ENCODE measurements at places on chromosomes 16 and 17.

- DNase-seq: no peak
Observed at GRCh38 chr16:62530426-62530825, 494.2 kb upstream of the CDH8 start.

DNA sequence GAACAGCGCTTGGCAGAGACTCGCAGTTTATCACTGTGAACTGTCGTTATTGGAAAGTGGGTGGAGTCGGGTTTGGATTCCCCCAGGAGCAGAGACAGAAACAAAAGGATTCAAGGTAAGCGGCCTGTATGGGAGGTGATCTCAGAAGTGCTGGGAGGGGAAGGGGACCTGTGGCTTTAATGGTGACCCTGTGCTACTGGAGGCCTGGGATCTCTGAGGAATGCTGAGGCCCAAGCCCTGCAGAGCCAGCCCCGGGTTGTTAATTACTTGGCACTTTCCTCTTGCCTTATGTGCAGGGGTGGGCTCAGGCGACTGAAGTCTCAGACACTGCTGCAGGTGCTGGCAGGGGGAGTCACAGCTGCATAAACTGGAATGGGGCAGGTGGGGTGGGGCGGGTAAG, 27.4 kb downstream of the IRF8 start:
- no peak for DNase-seq

DNA sequence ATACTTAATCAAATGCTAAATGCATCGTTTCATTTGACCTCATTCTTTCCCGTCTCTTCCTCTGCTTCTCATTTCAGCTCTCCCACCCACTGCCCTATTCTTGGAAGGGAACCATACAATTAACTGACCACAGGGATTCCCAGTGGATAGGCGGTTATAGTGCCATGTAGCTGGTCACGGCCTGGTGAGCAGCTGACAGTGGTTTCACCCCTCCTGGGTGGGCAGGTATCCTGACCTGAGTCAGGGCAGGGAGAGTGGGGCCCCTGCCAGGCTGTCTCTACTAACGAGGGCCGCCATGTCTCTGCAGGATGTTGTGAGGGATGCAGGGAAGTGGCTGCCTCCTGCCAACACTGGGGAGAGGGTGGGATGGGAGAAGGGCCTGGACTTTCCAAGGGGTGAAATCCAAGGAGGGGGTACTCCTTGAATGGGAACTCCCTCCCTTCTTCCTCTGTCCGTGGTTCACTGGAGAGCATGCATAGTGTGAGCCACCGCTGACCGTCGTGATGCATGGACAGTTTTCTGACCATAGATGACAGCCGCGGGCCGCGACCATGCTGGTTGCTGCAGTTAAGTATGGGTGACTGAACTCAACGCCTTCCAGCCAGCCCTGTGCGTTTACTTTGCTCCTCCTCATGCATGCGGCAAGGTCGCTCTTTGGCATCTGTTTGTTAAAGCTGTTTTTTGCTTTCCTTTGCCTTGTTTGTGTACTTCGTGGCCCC, 95.9 kb downstream of the RPTOR start:
- no peak for DNase-seq

DNA sequence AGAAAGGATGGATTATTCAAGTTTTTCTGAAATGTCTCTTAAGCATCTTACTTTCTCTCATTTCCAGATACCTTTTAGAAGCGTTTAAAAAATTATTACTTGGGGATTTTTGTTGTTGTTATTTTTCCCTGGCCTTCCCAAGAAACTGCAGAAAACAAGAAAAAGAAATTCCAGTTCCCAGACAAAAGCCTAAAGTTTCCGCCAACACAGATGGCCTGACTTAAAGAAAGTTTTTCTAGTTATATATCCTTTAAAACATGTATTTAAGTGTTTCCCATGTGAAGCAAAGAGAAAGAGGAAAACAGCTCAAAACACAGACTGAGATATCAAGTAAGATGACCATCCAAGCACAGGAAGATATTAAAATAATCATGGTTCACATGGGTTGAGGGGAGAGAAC, 401.7 kb upstream of the MAF start:
- DNase-seq: no peak

- DNase-seq: no peak
Observed at GRCh38 chr16:23448392-23448791, 4.6 kb downstream of the COG7 start.

- no peak for DNase-seq
Observed at GRCh38 chr16:68940816-68941215, 97.5 kb downstream of the TANGO6 start.

DNA sequence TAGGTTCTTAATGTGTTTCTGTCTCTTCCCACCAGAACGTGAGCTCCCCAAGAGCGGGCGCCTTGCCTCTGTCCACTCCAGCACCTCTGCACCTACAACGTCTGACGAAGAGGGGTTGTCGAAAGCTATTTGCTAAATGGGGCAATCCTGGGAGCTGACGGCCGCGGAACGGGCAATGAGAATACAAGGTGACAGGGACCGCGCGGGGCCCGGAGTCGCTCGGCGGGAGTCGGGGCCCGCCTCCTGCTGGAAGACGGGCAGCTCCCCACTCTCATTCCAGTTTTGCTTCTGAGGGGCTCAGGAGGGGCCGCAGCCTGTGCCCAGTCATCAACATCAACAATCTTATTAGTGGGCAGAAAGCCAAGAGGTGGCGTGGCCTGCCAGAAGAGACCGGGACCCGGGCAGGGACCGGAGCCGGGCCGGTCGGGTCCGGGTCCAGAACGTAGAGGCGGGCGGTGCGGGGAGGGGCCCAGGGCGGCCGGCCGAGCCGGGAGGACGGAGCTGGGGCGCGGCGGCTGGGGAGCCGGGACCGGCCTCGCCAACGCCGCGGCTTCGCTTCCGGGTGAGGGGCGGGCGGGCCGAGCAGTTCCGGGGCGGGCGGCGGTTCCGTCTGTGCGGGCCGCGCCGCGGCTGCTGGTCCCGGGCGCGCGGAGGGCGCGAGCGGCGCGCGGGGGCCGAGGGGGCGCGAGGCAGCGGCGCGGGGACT, at the start of gene MOSMO:
Gene MOSMO, plus strand, starts transcription at position 603 of the 706 bp plus-strand sequence. CDS start 191 bp downstream, outside the sequence.
- DNase-seq: peak; percentile 33

- no peak for DNase-seq
Observed at GRCh38 chr16:4426021-4426684, 485 bp downstream of the DNAJA3 start.

DNA sequence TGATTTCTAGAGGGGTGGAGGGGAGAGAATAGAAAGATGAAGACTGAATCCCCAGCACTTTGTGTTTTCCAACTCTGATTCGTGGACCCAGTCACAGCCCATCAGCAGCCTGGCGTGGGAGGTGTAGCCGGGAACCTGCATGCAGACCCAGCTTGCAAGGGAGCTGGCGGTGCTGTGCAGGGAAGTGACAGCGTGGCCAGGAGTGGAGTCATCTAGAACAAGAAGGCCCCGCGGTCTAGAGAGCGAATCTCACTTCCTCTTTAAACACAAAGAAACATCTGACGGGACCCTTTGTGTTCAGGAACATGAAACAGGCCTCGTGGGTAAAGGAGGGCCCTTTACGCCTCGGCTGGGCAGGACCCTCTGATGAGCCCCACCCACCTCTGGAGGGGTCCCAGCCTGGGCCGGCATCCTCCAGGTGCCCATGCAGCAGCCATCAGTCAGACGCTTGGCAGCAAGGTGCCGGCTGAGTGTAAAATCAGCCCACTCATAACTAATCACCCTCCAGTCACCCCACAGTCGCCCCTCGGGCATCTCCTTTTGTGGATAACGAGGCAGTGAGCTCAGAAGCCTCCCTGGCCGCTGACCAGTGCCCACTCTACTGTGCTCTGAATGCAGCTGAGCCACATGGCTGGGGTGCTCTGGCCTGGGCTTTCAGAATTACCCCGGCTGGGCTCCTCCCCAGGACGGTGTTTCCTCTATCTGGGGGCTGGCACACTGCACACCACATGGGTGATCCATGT, 4.4 kb downstream of the SNAI3 start:
- no peak for DNase-seq

DNA sequence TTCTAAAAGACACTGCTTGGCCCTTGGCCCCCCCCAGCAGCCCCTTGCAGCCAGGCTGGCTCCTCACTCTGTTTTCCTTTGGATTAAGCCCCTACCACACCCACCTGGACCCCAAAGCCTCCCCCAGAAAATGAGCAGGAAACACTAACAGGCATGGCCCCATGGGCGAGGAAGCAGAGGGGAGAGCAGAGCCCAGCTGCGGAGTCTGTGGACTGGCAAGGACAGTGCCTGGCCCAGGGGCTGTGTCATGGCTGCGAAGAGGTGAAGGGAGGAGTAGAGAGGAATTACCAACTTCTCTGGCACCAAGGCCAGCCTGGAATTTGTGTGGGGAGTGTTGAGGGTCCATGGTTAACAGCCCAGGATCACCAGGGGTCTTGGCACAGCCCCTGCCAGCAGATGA, 47.4 kb downstream of the MRC2 start:
- DNase-seq: no peak

- no peak for DNase-seq
Observed at GRCh38 chr17:39562976-39563375, 44.7 kb downstream of the NEUROD2 start.

DNA sequence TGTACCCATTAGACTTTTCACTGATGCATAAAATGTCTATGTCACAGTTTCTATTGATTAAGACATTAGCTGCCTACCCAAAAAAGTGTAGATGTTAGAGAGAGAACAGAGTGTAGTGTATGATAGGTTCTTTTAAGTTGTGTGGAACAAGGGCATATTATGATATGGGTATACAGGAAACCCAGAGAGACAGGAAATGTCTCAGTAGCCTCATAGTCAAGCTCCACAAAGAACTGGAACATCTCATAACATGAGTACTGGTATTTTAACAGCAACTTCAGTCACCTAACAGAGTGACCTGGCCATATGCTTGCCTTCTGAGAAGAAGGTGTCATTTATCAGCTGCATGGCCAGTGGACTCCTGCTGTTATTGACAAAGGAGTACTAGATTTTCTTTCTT, 128.1 kb downstream of the RGS9 start:
- no peak for DNase-seq

- DNase-seq: no peak
Observed at GRCh38 chr17:46152423-46152822, 40.8 kb downstream of the KANSL1 start.

- no peak for DNase-seq
Observed at GRCh38 chr17:413706-414380, 61.2 kb upstream of the RPH3AL start.

DNA sequence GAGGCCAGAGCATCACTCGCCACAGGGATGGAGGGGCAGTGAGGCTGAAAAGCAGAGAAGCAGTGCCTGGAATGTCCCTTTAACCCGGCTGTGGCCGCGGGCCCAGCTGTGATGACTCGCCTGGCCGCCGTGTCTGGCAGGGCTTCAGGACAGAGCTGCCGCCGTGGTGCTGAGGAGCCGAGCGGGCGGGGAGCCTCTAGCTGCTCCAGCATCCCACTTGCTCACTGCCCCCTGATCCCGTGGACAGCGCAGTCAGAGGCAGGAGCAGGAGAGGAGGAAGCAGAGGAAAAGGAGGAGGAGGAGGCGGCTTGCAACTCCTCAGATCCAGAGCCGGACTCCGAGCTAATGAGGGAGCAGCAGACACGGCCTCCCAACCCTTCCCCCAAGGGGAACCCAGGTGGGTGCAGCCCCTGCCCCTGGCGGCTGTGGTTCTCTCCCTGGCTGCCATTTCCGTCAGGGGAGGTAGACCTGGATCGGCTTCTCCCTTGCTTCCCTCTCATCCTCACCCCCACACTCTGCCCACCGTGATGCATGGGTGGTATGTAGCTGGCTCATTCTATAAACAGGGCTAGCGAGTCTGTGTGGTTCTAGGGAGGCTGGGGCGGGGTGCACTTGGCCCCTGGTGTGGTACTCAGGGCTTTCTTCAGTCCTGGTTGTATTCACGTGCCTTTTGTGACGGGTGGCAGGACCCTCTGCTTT, 165.7 kb downstream of the CMIP start:
- DNase-seq: no peak

- DNase-seq: no peak
Observed at GRCh38 chr16:4378161-4378666, 6.6 kb downstream of the VASN start.

DNA sequence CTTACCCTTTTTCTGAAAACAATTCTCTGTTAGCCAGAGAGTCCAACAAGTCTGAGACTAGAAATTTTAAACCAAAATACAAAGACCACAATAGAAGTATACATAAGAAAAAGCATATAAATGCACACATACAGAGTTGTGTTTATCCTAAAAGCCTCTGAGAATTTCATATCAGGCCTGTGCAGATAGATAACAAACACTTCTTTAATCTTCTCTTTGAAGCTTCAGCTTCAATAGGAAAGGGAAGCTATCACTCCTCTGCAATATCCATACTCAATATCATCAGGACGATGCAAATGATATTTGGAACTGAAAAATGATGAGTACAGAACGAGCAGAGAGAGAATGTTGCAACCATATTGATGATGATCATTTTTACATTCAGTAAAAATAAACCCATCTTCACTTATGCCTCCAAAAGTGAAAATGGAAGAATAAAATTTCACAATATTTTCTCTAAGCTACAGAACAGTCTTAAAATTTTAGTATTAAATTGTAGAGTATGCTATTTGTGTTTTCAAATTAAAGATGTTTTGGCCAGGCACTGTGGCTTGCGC, 61.6 kb downstream of the SKAP1 start:
- no peak for DNase-seq

DNA sequence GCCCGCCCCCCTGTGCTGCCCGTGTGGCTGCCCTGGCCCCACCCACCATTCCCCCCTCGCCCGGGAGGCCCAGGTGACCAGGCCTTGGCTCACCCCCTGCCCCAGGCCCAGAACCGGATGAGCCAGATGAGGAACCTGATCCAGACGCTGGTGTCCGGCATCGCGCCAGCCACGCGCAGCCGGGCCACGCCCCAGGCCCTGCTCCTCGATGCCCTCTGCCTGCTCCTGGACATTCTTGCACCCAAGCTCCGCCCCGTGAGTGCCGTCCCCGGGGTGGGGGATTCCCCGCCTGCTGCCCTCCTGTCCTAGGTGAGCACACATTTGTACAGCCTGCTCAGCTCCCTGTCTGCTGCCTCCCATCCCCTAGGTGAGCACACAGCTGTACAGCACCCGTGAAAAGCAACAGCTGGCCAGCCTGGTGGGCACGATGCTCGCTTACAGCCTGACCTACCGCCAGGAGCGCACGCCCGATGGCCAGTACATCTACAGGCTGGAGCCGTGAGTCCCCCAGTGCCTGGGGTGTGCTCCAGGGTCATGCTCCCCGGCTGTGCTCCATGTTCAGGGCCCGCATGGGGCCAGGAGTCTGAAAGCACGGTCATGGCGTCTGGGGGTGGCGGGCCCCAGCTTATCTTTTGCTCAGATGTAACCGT, 4.8 kb downstream of the GNG13 start:
- DNase-seq: no peak

DNA sequence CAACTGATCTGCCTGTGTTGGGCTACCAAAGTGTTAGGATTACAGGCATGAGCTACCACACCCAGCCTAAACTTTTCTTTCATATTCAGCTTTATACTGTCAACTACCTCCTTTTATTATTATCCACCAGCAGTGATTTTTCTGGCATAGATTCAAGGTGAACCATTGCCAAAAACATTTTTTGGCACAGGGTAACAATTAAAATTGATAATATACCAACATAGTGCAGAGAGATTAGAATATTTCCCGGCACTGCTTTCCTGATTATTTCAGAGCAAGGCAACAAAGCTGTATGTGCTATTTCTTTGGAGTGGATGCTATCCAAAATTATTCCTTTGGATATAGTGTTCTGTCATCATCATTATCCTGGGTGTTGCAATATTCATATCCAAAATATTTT, 781.6 kb upstream of the SOX9 start:
- DNase-seq: no peak

GRCh38 chr17:39647256-39647655, 10.3 kb downstream of the STARD3 start:
- no peak for DNase-seq
